Immature natural killer cell (primary cell): ENCODE measurements at places on chromosomes 12 and 14. TPM values are rescaled to one million over a fixed set of nuclear protein-coding genes. Genes with fewer than 3 reads are reported as not detected.

Gene SERPINA3
- not detected for polyA plus RNA-seq

Gene IFNG
- polyA plus RNA-seq, result 16.9 TPM

Gene ZNF140
- 12.8 TPM for polyA plus RNA-seq

Gene ETV6
- polyA plus RNA-seq, result 3.0 TPM

Gene ACOT6
- polyA plus RNA-seq, result not detected

Gene TPH2
- not detected for polyA plus RNA-seq

Gene P2RX2
- polyA plus RNA-seq, result not detected

Gene BBS10
- polyA plus RNA-seq, result 1.2 TPM

Gene TMEM229B
- 28.0 TPM for polyA plus RNA-seq

Gene NPC2
- 128 TPM for polyA plus RNA-seq

Gene TOMM20L
- polyA plus RNA-seq, result not detected

Gene TAS2R10
- polyA plus RNA-seq, result not detected

Gene REM2
- 0.22 TPM for polyA plus RNA-seq

Gene GAS2L3
- polyA plus RNA-seq, result not detected

Gene BDKRB1
- not detected for polyA plus RNA-seq
